NCI-H1092 treated with DMSO at 0.1 percent for 48 hours (cell line): ENCODE measurements at places on chromosomes 12 and 14.

DNA sequence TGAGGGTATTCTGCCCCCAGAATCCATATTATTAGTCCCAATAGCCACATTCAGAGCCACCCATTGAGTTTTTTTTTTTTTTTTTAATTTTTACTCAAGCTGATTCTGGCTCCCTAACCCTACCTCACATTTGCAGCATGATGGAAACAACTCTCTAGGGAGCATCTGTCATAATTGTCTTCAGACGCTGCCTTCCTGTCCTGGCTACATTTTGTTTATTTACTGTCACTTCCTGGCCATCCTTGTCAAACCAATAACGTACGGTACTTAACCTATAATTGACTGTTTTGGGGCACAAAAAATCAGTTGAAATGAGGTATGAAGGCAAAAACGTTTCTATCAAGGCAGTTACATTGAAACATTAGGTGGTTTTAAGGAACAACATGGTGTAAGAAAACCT, 2.1 kb downstream of the GLIPR1 start:
- DNase-seq, result no peak

DNA sequence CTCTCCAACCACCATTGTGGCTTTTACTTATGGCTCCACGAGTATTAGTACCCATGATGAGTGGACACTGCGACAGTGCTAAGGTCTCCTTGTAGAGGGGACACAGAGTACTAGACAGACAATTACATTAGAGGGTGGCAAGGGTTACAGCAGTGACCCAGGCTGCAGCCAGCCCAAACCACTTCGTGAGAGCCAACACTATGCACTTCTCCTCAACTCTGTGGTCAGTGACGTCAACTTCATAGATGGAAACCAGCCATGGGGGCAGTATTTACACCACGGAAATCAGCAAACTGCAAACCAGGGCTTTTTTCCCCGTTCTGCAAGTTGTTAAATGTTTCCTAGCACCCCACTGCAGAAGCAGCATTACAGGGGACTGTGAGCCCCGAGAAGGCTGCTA, 61.6 kb upstream of the ZFP36L1 start:
- no peak for DNase-seq

DNA sequence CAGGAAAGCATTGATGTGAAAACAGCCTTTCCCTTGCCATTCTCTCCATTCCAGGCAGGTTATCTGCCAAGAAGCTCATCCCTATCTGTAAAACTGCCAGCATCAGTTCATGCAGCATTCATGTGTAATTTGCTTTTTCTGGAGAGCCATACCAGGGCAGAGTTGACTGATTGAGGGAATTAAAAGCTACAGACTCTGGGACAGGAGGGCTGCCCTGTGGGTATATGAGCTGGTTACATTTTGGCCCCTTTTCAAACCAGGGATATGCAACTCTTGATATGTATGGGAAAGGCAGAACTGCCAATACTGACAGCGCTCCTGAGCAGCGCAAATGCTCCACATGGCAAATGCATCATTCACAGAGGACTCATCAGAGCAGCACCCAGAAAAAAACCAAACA, 53.7 kb downstream of the SYT1 start:
- DNase-seq, result no peak

DNA sequence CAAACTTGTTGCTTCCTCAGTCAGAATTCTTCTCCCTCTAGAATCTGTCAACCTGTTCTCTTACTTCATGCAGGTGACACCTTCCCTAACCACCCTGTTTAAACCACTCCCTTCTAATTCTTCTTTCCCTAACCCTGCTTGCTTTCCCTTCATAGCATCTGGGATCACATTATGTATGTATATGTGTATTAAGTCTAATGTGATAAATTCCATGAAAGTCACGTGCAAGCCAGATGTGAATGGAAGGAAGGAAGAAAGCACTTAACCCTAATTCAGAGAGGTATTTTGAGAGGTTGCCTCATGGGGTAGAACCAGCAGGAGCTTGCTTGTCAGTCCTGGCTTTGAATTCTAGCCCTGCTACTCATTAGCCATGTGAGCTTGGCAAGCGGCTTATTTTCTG, 340.0 kb downstream of the TRHDE start:
- DNase-seq, result no peak

DNA sequence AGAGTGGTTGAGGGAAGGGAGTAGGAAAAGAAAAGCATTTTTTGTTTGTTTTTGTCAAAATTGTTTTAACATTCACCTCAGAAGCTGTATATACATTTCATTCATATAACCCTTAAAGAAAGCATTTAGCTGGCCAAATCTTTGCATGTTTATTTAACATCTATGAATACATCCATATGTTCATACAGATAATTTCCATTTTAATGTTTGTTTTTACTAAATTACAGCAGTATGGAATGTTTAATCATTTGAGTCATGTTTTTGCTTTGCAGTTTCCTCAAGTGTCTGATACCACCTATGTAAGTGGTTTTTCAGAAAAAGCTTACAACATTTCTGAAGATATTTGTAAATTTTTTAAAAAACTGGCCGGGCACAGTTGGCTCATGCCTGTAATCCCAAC, 84.3 kb upstream of the ATF1 start:
- no peak for DNase-seq

DNA sequence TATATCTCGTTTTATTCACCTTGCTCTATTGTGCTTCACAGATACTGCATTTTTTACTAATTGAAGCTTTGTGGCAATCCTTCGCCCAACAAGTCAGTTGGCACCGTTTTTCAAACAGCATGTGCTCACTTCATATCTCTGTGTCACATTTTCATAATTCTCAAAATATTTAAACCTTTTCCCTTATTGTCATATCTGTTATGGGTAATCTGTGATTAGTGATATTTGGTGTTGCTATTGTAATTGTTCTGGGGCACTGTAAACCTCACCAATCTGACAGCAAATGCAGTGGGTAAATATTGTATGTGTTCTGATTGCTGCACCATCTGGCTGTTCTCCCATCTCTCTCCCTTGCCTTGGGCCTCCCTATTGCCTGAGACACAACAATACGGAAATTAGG, 191.3 kb downstream of the BTG1 start:
- DNase-seq, result no peak

DNA sequence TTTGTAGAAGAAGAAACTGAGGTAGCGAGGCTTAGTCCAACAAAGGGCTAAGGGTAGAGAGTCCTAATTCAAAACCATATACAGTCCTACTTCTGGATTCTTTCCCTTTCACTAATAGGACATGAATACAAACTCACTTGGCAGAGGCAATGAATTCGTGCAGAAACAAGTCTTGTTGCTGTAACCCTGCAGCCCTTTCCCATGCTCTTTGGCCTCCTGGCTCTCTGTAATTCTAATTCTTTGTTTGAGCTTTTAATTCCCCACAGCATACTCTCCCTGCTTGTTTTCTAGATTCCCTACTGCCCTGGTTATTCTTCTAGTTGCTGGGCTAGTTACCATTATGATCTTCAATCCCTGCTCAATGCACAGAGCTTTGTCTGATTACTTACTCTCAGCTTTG, 381.4 kb downstream of the ETNK1 start:
- DNase-seq, result no peak

GRCh38 chr14:79136071-79137044, 966.2 kb downstream of the NRXN3 start:
- DNase-seq, result no peak

DNA sequence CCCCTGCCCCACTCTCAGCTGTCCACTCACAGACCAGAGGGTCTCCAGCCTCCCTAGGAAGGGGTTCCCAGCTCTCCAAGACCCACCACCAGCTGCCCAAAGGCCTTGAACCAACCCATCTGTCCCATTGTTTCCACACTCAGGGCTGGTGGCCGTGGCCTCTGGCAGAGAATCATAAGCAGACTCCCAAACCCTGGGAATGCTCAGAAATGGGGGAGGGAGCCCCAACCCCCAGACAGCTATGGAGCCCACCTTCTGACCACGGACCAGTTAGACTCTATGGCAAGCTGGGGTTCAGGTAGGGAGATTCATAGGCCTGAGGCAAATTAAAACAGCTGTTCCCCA, 280.0 kb downstream of the DPF3 start:
- DNase-seq, result no peak
